Activated naive CD8-positive, alpha-beta T cell treated with anti-CD3 and anti-CD28 coated beads, Interleukin-2, amount 50 U/mL, for 24 hours (primary cell): ENCODE measurements at places on chromosomes 2 and 18.

- no peak for DNase-seq
Measured at GRCh38 chr2:119433636-119434327, 2.1 kb downstream of the TMEM37 start.

GRCh38 chr18:53544917-53545316 lies 679.6 kb downstream of the MBD2 start:
- DNase-seq, result no peak

DNA sequence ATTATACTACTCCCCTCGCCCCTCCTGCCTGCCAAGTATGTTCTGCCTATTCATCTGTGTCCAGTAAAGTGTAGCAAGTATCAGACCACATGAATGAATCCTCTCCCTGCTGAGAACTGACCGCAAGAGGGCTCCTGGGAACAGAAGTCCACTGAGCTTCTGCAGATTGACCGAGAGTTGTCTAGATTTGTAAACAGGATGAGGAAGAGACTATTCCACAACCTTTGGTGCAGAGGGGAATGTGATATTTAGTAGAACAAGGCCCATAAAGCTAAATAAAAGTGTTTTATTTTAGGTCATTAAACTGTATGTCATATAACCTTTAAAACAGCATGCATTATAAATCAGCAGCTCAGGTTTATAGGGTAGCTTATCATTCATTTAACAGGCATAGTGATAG lies 377.0 kb downstream of the DCC start:
- DNase-seq, result no peak

DNA sequence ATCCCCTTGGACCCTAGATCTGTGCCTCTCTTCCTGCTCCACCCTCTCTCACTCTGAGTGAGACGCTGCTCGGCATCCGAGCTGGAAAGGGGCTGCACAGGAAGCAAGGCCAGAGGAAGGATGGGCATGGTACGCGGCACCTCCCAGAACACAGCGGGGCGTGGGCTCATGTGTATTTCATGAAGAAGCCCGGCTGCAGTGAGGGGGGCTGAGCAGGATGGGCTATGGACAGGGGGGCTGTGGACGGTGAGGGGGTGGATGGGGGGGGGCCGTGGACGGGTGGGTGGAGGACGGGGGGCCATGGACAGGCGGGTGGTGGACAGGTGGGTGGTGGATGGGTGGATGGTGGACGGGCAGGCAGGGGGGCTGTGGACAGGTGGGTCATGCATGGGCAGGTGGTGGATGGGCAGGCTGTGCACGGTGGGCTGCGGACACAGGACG lies 28.5 kb downstream of the SLC66A2 start:
- no peak for DNase-seq

- DNase-seq, result no peak
Measured at GRCh38 chr18:68467957-68468356, 247.0 kb downstream of the TMX3 start.

DNA sequence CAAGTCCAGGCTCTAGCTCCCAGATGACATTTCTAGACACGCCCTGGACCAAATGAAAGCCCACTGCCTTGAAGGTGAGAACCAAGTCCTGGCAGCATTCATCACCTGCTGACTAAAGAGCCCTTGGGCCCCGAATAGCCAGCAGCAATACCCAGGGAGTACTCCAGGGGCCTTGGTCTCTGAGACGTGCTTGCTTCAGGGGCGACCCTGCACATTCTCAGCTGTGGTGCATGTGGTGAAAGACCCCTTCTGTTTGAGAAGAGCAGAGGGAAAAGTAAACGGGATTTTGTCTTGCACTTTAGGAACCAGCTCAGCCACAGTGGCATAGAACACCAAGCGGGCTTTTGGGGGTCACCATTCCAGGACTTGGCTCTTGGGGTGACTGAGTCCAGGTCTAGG lies 260.5 kb upstream of the MYT1L start:
- DNase-seq, result no peak

GRCh38 chr18:80244956-80245730 lies 2.2 kb downstream of the PARD6G start:
- DNase-seq, result no peak
